GM12865 (cell line): ENCODE measurements at places on chromosomes 4 and X.

DNA sequence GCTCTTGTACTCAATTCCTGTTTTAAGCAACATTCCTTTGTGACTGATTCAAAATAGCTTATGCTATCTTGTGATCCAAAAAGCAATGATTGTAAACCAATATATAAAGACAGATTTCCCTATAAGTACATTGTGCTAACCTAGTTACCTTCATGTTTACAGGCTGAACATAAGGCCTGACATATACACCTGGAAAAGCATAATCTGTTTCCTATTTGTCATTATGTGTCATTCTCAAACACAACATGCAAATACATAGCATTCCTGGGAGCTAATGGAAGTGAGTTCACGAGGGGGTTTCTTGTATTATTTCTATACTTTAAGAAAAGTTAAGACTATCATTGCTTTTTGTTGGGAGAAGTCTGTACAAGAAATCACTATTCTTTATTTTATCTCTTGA, 638.1 kb upstream of the AGA start:
- DNase-seq = no peak

GRCh38 chr4:75736862-75737261, 12.5 kb downstream of the USO1 start:
- DNase-seq = no peak

- DNase-seq = no peak
Measured at GRCh38 chr4:84496331-84496705, 2.8 kb downstream of the NKX6-1 start.

DNA sequence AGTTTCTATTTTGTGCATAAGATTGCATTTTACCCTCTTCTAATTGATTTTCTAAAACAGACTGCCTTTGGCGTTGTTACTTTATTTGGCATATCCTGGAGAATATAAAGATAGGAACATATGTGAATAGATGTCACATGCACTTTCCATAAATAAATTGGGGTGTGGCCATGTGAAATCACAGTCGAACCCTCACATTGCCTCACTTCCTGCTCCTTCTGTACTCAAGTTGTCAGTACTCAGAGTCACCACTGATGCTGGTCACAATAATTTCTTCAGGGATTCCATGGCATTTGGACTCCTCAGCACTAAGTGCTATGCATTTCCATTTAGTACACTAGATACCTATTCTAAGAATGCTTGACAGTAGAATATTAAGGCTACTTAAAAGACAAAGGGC, 1.4 kb upstream of the EMCN start:
- DNase-seq = no peak

GRCh38 chr4:170009291-170009690, 16.9 kb downstream of the MFAP3L start:
- no peak for DNase-seq

- DNase-seq = no peak
Measured at GRCh38 chr4:85514117-85514516, 39.2 kb downstream of the ARHGAP24 start.

DNA sequence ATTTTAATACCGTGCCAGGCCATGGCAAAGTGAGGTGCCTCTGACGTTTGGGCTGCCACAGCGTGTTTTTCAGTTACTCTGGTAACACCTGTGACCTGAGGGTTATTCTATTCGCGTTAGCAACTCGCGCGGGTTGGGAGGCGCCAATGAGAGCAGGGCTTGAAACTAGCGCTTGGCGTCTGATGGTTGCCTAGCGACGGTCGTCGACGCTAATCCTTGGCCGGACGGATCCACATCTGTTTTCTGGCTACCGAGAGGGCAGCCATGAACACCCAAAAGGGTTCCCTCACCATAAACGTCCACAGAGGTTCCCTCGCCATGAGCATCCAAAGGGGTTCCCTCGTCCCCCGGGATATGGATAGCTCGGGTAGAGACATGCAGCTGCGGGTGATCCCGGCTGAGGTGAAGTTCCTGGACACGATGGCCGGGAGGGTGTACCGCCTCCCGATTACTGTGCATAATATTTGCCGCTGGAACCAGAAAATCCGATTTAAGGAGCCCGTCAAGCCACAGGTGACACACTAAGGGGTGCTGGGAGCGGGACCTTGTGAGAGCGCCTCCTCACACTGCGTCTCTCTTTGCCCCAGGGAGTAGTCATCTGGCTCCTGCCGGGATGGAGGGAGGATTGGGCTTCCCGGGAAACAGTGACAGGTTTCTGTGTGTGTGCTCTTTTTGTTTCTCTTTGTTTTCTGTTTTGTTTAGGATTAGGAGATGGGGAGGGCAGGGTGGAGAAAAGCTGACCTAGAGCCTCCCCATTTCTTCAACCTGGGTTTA, at the start of gene CFAP47:
Gene CFAP47, plus strand, starts transcription at position 199 of the 774 bp plus-strand sequence. Its CDS starts 66 bp downstream, at position 265.
- no peak for DNase-seq
